ENCODE measurements at places on chromosomes 16 and 17.

DNA sequence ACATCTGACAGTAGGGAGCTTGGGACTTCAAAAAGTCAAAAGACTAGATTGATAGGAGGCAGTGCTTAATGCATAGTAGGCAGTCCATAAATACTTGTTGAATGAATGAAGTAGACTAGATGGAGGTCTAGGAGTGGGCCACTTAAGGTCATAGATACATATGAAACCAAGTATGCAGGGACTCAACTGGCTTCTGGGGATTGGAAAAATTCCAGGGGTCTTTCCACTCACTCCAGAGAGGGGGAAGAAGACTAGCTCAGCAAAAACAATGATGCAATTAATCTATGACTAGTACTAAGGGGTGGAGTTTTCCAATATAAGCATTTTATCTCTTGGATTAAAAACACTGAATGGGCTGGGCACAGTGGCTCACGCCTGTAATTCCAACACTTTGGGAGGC, 298.3 kb upstream of the XYLT1 start:
- DNase-seq, result no peak

- no peak for DNase-seq
Measured at GRCh38 chr16:86157616-86158247, 258.8 kb downstream of the IRF8 start.

- DNase-seq, result no peak
Measured at GRCh38 chr17:949623-950303, 29.8 kb downstream of the NXN start.

DNA sequence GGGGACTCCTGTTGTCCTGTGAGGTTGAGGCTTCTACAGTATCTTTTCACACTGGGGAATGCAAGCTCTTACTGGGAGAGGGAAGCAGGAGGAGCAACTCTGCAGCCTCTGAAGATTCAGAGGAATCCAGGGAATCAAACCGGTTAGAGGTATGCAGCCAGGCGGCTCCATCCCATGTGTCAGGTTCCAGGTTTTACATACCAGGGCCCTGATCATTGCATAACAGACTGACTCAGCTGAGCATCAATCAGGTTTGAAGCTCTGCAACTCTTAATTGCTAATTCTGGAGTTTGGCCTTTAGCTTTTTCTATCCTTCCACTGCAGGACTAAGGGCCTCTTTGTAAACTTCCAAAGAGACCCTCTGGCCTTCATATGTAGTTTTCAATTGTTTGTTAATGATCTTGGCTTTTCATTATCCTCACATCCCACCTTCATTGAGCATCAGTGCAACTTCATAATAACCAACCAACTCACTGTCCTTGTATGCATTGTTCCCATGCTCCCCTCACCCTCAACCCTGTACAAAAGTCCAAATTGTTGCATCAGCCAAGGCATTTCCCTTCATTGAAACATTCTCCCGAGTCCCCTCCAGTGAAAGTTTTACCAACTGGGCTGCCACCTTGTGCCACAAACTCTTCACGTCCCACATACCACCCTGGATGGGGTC, 59.7 kb upstream of the DHX40 start:
- peak; percentile 45 for DNase-seq

DNA sequence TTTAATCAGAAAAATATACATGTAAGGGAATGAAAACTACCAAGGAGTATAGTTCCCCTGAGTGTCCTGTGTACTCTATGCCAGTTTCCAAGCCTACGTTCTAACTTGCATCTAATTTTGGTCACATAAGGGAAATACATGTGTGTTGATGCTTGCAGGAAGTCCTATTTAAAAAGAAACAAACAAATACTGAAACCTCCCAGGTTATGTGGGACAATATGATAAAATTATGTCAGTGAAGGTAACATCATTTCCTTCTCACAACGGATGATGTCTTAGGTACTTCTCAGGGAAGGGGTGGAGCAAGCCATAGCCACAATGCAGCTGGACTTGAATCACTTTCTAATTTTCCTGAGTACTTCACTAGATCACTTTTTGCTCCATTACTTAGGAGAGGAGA, 115.9 kb downstream of the ZFHX3 start:
- no peak for DNase-seq

- no peak for DNase-seq
Measured at GRCh38 chr17:538181-538973, 176.3 kb downstream of the VPS53 start.

- DNase-seq, result no peak
Measured at GRCh38 chr17:78174870-78175642, 6.7 kb downstream of the SYNGR2 start.

GRCh38 chr17:18932360-18933055, 19.5 kb upstream of the SLC5A10 start:
- DNase-seq, result no peak

DNA sequence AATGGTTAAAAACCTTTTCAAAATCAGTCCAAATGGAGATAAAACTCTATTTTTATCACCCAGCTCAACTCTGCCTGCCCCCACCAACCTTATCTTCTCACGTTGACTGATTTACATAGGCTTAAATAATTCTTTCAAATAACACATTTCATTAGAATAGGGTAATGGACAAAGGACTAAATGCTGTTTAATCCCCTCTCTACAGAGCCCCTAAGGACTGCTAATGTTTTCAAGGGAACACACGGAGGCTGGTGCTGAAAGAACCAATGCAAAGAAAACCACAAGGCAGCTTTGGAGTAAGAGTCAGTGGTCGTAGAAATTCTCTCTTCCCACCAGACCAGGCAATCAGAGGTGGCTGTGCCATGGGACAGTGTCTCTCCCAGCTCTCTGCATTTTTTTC, 445.7 kb upstream of the MAF start:
- no peak for DNase-seq

Data from kidney glomerular epithelial cell (primary cell).